ENCODE measurements at places on chromosomes 2 and 18.

GRCh38 chr2:146547236-146547635 is 1297.6 kb upstream of the ACVR2A start:
- DNase-seq: no peak

DNA sequence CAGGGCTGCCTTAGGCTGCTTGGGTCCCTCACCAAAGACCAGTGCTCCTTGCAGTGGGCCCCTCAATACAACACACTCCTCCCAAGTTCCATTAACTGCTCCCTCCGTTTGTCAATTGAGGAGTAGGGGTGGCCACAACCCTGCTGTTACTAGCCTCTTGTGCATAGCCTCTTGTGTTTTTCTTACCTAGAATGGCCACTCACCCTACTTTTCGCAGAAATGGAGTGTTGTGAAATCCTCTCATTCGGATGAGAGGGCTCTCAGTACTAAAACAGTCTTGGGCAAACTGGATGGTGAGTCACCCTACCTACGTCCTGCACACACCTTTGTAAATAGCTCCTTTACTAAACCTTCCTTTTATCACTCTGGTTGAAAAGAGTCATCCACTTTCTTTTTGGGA is 253.9 kb downstream of the OSR1 start:
- no peak for DNase-seq

- no peak for DNase-seq
Observed at GRCh38 chr2:187297801-187298200, 150.3 kb downstream of the CALCRL start.

DNA sequence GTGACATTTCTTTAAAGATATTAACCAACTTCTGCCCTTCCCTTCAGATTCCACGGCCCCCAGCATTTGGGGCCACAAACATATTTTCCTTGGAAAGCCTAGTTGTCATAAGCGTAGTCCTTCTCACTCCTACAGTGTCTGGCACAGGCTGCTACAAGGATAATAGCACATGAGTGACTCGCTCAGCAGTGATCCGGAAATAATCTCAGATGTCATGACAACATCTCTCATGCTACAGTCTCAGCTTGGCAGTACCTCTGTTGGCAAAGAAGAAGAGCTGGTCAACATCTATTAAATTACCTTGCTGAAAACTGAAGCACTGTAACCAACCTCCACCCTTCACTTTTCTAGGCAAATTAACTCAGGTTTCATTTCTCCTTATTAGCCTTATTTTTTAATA is 351.7 kb downstream of the RAD51AP2 start:
- no peak for DNase-seq

GRCh38 chr2:74205596-74205995 is 7.2 kb downstream of the MTHFD2 start:
- DNase-seq: no peak

DNA sequence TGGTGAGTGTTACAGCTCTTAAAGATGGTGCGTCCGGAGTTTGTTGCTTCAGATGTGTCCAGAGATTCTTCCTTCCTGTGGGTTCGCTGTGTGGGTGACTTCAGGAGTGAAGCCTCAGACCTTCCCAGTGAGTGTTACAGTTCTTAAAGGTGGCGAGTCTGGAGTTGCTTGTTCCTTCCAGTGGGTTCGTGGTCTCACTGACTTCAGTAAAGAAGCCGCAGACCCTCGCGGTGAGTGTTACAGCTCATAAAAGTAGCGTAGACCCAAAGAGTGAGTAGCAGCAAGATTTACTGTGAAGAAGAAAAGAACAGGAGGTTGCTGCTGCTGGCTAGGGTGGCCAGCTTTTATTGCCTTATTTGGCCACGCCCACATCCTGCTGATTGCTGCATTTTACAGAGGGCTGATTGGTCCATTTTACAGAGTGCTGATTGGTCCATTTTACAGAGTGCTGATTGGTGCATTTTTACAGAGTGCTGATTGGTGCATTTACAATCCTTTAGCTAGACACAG is 34.0 kb upstream of the SPTBN1 start:
- no peak for DNase-seq

DNA sequence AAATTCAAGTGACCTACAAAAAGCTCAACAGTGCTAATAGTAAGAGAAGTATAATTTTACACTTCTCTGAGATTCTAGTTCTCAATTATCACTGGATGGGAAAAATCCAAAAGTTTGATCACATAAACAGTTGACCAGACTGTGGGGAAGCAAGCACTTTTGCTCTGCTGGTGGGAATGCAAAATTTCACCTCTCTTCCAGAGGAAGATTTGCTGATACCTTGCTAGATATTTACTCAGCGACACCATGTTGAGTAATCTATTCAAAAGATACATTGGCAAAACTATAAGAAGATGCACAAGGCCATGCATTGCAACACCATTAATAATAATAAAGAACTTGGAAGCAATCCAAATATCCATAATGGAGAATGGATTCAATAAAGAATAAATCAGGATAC is 204.4 kb downstream of the MREG start:
- DNase-seq: no peak
